ENCODE measurements at places on chromosomes 3 and 15.

DNA sequence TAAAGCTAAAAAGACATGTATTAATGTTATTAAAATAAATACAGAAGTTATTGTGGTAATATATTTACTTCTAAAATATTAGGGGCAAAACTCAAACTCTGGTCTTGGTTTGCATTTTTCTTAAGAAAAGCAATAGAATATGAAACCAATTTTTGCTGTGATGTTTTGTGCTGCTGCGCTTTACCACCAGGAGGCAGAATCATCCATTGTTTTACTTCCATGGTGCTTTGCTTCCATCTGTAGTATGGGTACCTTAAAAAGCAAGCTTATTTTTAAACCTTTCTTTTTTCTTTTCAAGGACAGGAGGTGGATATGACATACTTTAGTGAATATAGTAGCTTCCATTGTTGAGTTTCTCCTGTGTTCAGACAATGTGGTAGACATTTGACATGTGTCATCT lies 46.6 kb upstream of the MRPL3 start:
- no peak for DNase-seq

DNA sequence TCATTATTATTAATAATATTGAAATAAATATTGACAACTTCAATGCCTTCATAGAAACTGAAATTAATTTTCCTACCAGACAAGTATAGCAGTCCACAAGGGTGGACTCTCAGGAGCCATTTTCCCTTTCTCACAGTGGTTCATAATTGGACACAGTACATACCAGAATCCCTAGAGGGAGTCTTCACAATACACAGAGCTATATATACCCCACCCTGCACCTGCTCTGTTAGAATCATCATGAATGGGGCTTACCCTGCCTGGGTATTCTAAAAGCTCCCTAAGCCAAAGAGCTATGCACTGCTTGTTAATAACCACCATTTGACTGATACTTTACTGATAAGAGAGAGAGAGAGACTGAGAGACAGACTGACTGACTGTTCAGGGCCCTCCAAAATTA lies 134.9 kb downstream of the FEZF2 start:
- DNase-seq: no peak

GRCh38 chr3:11534011-11534792 lies 109.5 kb downstream of the VGLL4 start:
- DNase-seq: no peak

DNA sequence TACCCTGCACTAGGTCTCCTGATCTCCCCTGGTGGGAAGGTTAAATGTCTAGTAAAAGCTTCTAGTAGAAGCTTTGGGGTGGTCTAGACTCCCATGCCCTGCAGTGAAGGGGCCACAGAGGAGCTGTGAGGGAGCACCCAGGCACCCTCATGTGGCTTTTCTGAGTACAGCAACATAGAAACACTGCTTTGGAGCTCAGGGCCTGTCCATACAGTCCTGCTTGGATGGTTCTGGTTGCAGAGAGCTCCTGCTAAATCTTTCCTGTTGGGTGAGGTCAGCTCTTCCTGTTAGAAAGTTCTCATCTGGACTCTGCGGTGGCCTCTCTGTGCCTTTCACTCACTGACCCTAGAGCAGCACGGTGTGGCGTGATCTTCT lies 47.8 kb downstream of the GPD1L start:
- no peak for DNase-seq

GRCh38 chr3:64806668-64807605 lies 119.1 kb upstream of the ADAMTS9 start:
- no peak for DNase-seq

DNA sequence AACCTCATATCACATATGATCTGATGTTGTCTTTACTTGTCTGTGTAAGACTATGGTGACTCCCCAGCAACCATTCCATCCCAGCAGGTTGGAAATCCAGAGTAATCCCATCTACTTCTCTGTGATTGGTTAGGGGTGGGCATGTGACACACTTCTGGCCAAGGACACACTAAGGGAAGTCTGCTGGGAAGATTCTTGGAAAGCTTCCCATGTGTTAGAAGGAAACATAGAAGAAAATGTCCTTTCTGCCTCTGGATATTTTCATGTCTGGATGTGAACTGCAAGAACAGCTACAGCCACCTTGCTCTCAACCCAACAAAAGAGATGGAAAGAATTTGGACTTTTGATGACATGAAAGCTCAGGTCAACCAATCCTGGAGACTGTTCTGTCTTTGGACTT lies 2.6 kb upstream of the UBE2Q2 start:
- DNase-seq: no peak
